Stimulated activated CD4-positive, alpha-beta T cell treated with anti-CD3 and anti-CD28 coated beads, TNF-alpha, amount 100 ng/mL, for 24 hours (primary cell): ENCODE measurements at places on chromosomes 6 and 20.

DNA sequence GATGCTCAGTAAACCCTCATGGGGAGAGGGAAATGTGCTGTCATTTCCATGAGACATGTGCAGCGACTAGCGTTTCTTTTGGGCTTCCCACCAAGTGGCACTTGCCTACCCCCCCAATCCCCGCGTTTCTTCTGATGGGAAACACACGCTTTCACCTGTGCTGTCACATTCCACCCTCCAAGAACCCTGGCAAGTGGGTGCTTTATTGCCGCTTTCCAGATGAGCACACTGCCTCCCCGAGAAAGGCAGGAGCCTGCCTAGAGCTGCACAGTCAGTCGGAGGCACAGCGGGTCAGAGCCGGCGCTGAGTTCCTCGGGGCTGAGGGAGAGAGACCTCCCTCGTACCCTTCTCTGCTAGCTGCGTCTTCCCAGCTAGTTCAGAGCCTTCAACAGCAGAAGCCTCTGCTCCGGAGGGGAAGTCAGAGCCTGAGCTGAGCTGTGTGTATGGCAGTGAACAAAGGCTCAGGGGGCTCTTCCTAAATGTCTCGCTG is 12.3 kb upstream of the CCDC167 start:
- no peak for DNase-seq

DNA sequence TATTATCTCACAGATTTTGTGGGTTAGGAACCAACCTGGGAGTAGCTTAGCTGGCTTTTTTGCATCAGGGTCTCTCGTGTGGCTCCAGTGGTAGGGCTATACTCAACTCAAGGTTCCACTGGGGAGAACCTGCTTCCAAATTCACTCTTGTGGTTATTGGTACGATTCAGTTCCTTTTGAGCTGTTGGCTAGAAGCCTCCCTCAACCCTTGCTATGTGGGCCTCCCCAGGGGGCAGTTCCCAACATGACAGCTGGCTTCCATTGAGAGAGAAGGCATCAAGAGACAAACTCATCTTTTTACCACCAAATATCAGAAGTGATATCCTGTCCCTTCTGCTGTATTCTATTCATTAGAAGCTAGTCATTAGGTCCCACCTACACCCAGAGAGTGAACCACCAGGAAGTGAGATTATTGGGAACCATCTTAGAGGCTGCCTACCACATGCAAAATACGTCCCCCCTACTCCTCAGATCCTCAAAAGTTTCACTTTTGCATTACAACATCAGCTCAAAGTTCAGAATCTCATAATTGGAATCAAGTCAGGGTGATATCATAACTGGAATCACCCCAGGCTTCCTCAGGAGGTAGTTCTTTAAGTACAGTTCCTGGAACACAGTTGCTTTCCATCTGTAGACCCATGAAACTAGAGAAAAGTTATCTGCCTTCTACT is 30.9 kb downstream of the MKKS start:
- no peak for DNase-seq

DNA sequence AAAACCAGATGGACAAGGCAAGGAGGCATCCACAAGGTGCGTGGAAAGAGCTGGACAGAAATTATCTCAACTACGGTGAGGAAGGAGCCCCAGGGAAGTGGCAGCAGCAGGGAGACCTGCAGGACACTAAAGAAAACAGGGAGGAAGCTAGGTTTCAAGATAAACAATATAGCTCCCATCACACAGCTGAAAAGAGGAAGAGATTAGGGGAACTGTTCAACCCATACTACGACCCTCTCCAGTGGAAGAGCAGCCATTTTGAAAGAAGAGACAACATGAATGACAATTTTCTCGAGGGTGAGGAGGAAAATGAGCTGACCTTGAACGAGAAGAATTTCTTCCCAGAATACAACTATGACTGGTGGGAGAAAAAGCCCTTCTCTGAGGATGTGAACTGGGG is 26.8 kb downstream of the TRMT6 start:
- no peak for DNase-seq

- DNase-seq = peak; percentile 94
Observed at GRCh38 chr20:53594068-53595017, 704 bp upstream of the ZNF217 start.

- no peak for DNase-seq
Observed at GRCh38 chr6:44254191-44255104, 2.9 kb downstream of the SLC35B2 start.
